CD4-positive, alpha-beta T cell treated with Interleukin-12 subunit alpha and Interleukin-12 subunit beta, for 1 hour (primary cell): ENCODE measurements at places on chromosomes 11 and 22.

DNA sequence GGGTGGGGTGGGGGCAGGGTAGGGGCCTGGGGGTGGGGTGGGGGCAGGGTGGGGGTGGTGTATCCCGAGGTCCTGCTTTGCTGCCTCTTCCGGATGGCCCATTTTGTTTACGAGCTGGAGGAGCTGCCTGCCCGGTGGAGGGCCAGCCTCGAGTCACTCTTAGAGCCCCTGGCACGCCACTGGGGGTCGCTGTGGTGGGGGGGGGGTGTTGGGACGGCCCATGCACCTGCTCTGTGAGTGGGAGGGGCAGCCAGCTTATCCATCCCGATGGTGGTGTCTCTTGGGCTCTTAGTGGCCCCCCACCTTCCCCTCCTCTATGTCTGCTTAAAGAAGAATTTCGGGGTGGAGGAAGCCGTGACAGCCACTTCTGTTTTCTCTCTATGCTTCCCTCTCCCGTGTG is 24.6 kb downstream of the MRGPRD start:
- peak; percentile 36 for DNase-seq

GRCh38 chr11:59801160-59801706 is 9.3 kb downstream of the MRPL16 start:
- DNase-seq: no peak

GRCh38 chr22:47193606-47194329 is 431.3 kb downstream of the TBC1D22A start:
- DNase-seq: no peak

GRCh38 chr11:9953994-9954626 is 290.2 kb downstream of the SWAP70 start:
- no peak for DNase-seq

GRCh38 chr11:38835966-38836365 is 2237.9 kb upstream of the RAG2 start:
- no peak for DNase-seq
